GM23248 (cell line): ENCODE measurements at places on chromosomes 4 and X. TPM values are rescaled to one million over a fixed set of nuclear protein-coding genes. Genes with fewer than 3 reads are reported as not detected.

Gene P2RY8
- not detected in 2 replicates for total RNA-seq

GRCh38 chr4:2484993-2485392, 16.1 kb downstream of the RNF4 start:
- peak; percentile 84 for DNase-seq

GRCh38 chrX:85109235-85109634, 105.6 kb downstream of the APOOL start:
- DNase-seq, result peak; percentile 13

- DNase-seq, result peak; percentile 30
Observed at GRCh38 chrX:148811236-148811635, 310.8 kb downstream of the AFF2 start.

GRCh38 chr4:101753721-101754120, 36.8 kb upstream of the BANK1 start:
- DNase-seq, result peak; percentile 78

- no peak for DNase-seq
Observed at GRCh38 chr4:90030953-90031352, 96.2 kb upstream of the CCSER1 start.

GRCh38 chrX:84219551-84219950, 31.6 kb upstream of the RPS6KA6 start:
- peak; percentile 33 for DNase-seq

Gene SH3RF1
- total RNA-seq, result 24.9 and 28.3 TPM in 2 replicates

DNA sequence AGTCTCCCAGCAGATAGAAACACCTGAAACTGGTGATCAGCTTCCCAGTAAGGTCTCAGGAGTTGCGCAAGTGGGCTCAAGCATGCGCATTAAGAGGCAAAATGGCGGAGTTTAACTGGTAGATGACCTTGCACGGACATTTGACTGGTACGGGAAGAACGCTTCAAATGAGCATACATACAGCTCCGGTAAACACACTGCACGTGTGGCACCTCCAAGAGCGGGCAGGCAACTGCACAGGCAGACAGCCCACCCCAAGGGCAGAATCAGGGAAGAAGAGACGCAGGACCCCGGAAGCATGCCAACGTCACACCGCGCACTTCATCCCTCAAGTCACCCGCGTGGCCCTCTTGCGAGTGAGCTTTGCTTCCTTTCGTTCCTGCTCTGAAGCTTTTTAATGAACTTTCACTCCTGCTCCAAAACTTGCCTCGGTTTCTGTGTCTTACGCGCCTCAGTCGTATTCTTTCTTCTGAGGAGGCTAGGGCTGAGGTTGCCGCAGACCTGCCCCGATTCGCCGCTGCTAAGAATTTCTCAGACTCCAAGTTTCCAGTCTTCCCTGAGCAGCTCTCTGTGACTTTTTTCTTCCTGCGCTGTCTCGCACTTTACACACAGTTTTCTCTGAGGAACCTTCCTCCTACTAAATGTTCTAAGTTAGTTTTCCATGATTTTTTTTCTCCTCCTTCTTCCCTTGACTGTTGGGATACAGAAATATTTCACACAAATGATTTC, 180.7 kb upstream of the ZFP42 start:
- peak; percentile 2 for DNase-seq

GRCh38 chr4:78766650-78767049, 9.5 kb upstream of the BMP2K start:
- no peak for DNase-seq

DNA sequence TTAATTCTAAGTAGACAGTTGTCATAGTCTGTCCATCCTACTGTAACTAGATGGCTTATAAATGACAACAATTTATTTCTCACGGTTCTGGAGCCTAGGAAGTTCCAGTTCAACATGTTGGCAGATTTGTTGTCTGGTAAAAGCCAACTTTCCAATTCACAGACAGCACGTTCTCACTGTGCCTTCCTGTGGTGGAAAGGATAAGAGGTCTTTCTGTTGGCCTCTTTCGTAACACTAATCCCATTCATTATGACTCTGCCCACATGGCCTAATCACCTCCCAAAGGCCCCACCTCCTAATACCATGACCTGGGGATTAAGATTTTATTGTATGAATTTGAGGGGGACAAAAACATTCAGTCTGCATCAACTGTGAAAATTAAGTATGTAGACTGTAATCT, 83.2 kb downstream of the GALNTL6 start:
- no peak for DNase-seq

Gene DCX
- not detected in 2 replicates for total RNA-seq

DNA sequence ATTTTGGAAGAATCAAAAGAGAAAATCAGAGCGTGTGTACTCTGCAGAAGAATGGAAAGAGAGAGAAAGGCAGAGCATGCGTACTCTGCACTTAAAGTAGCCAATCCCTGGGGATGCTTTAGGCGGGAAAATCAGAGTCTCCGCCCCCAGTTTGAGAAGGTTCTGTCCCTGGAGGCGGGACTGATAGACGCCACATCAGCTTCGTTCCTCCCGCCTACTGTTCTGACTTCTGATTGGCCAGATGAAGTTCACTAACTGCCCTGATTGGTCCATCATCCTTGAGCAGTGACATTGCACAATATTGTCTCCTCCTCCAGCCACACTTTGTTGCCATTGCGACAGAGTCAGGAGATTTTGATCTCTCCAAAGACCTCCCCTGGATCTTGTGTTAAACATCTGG, 23.8 kb downstream of the SSX1 start:
- peak; percentile 16 for DNase-seq

Gene TEX13A
- not detected in 2 replicates for total RNA-seq

- no peak for DNase-seq
Observed at GRCh38 chr4:184421533-184422155, 52.7 kb downstream of the IRF2 start.

DNA sequence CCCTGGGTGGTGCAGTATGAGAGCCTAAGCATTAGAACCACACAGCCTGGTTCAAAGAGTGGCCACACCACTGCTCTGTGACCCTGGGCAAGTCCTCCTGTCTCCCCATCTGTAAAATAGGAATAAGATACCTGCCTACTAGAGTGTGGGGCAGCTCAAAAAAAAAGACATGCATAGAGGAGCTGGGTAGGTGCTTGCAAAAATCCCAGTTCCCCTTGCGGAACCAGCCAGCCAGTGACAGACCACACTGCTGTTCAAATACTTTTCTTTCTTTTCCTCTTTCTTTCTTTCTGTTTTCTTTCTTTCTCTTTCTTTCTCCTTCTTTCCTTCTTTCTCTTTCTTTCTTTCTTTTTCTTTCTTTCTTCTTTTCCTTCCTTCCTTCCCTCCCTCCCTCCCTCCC, 63.0 kb upstream of the TRIM2 start:
- no peak for DNase-seq

DNA sequence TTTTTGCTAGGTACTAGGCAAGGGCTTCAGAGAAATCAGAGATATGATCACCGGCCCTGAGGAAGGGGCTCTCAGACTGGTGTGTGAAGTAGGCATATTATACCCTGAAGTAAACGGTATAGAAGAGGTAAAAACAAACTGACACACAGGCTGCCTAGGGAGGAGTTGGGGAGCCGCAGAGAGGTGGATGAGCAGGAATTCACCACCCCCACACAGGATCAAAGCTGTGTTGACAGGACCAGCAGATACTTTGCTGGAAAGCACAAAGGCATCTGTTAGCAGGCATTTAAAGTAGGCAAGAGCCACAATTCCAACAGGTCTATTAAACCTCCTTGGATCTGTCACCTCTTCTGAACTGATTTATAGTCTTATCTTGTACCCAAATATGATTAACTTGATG, 71.8 kb upstream of the GPR34 start:
- no peak for DNase-seq

Gene FGD1
- total RNA-seq, result 8.6 and 9.1 TPM in 2 replicates

- DNase-seq, result no peak
Observed at GRCh38 chr4:153787061-153787560, 1.8 kb downstream of the SFRP2 start.

DNA sequence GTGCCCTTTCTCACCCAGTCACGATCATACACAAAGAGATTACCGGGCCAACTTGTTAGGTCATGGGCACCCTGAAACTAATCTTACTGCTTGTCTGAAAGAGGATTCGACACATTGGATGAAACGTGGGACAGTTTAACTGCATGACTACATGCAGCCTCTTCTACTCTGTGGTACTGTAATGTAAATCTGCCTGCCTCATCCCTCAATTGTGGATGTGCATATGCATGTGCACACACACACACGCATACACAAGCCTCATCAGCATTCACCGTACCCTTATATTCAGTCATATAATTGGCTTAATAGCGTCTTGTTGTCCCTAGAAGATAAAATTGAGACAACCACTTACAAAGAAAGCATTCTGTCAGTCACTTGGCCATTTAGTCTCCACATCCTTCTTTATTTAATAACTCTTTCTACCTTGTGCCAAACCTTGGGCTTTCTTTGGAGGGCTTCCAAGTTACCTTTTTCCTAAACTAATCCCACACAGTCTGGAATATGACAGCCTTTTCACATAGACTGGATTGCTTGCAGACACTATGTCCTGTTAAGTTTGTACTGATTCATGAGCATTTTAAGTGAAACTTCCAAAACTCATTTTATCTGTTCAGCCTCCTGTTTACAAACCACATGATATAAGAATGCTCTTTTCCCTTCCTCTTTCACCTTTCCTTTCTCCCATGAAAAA, 132.9 kb downstream of the AFF2 start:
- DNase-seq, result no peak

GRCh38 chr4:123050018-123050417, 127.6 kb upstream of the NUDT6 start:
- DNase-seq, result no peak

GRCh38 chr4:130110189-130110588, 1014.2 kb downstream of the C4orf33 start:
- DNase-seq, result no peak

DNA sequence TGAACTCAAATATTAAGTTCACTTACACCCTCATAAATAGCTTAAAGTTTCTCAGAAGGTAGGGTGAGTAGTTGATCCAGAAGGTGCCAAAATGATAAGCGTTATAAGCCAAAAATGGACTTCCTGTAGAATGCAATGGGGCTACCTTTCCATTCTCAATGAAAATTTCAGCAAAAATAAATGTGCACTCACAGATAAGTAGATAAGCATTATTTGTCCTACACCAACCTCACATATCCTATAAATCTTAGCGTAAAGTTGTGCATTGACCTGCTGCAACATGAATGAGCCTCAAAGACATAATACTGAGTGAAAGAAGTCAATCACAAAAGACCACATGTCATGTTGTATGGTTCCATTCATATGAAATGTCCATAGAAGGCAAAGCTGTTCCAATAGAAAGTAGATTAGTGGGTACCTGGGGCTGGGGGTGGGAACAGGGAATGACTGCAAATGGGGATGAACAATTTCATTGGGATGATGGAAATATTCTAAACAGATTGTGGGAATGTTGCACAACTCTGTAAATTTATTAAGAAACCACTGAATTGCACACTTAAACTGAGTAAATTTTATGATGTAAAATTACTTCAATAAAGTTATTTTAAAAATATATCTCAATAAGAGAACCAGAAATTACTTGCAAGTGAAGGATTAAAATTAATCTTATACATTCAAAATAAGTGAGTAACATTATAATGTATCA, 100.9 kb downstream of the AMELX start:
- DNase-seq, result no peak

- DNase-seq, result peak; percentile 2
Observed at GRCh38 chr4:116361790-116362189, 723.6 kb downstream of the TRAM1L1 start.

- peak; percentile 36 for DNase-seq
Observed at GRCh38 chr4:4667622-4668081, 125.8 kb upstream of the STX18 start.

Gene EVC
- total RNA-seq, result 36.8 and 56.2 TPM in 2 replicates

Gene SATL1
- not detected in 2 replicates for total RNA-seq

- DNase-seq, result peak; percentile 15
Observed at GRCh38 chrX:54043056-54043455, 1.2 kb downstream of the PHF8 start.

Gene HPSE
- total RNA-seq, result 0.54 and 1.0 TPM in 2 replicates

DNA sequence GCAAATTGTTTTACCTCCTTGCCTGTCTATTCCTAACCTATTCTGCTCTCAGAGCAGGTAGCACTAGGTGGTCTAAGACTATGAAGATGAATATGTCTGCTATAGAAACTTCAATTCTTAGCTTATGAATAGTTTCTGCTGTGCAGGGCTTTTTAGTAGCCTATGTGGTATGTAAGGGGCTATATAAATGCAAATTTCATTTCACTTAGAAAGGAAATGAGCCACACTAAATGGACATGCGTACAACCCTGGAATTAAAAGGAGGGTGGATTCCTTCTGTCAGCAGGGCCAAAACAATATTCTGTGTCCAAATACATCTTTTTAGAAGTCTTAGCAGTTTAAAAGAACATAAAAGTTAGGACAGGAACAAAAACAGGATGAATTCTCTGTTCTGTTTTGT, 163.9 kb upstream of the GEMIN8 start:
- DNase-seq, result no peak

Gene IL15
- 5.8 and 7.1 TPM in 2 replicates for total RNA-seq
